ENCODE measurements at places on chromosomes 6 and 20.
A peak's percentile ranks its signal among the peaks of the same experiment; 100 is the strongest.

DNA sequence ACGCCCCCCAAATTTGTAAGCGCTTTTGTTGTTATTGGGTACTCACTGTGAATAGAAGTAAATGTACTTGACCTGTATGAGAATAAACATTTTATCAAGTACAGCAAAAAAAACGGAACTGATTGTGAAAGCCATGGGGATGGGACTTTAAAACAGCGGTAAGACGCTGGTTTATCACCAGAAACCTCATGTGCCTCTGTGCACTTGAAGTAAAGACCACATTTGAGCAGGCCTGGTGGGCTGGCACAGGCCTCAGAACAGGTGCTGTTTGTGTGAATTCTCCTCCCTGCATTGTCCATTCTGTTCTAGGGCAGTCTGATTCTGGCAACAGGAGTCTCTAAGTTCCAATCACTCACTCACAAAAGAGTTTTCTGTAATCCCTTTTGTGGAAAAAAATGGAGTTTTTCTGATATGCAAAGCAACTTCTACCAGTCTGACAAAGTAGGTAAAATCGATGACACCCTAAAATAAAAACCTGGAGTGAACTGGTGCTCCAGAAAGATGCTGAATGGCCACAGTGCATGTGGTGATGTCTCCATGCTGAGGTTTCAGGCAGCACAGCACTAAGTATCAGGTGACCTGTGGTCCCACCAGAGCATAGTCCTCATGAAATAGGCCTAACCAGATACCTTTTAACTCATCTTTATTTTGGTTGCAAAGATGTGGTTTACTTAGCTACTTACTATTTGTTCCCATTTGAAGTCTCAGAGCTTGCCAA is 53.9 kb downstream of the STX7 start:
- no peak for DNase-seq

DNA sequence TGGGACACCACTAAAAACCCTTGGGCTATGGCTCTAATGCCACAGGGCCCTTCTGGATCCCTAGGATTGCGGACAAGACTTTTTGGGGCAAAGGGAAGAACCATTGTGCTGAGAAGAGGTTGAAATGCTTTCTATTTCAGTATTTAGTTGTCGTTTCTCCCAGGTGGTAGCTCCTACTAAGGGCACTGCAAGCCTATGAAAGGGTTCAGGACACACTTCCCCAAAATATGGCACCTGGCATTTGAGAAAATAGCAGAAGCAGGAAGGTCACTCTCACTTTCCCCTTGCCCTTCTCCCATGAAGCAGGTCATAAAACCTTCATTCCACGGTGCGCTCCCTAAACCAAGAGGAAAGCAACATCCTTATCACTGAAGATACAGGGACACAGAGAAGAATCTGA is 125.4 kb upstream of the GPR6 start:
- no peak for DNase-seq

DNA sequence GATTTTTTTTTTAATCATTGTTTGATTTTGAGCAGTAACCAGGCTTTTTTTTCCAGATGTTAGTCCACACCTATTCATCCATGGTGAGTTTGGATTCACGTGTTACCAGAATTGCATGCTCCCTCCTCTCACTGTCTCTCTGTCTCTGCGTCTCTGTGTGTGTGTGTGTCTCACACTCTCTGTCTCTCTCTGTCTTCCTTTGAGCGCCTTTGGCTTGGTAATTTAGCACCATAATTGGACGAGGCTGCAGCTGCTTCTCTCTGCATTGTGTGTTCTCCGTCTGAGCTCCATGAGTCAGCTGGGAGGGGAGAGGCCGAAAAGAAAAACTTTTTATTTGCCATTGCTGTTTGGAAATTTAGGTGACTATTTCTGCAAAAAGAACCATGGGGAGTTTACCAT is 3.4 kb downstream of the TFAP2B start:
- DNase-seq: peak; percentile 77

DNA sequence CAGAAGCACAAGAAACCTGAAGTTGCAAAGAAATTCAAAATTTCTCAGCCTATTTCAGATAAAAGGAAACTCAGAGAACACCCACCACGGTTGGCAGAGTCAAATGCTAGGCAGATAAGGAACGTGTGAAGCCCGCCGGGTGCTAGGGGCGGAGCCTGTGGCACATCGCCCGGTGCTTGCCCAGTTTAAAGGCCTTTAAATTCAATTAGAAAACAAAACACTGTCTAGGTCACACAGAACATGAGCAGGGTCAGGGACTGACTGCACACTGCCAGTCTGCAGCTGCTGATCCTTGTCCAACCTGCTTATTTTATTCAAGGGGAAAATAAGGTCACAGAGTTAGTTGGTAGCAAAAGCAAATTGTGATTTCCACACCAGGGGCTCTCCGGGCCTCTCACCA is 75.8 kb downstream of the PSMG4 start:
- no peak for DNase-seq

DNA sequence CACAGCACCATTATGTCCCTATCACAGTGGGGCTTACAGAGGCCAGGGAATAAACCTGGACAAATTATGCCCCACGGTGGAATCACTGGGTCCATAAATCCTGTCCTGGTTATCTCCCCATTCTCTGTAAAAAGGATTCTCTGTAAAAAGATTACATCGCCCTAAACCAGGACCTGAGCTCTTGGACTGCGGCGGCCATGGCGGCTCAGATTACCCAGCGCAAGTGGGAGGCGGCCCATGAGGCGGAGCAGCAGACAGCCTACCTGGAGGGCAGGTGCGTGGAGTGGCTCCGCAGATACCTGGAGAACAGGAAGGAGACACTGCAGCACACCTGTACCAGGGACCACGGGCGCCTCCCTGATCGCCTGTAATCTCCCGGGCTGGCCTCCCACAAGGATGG is 8.4 kb upstream of the HLA-A start:
- no peak for DNase-seq

DNA sequence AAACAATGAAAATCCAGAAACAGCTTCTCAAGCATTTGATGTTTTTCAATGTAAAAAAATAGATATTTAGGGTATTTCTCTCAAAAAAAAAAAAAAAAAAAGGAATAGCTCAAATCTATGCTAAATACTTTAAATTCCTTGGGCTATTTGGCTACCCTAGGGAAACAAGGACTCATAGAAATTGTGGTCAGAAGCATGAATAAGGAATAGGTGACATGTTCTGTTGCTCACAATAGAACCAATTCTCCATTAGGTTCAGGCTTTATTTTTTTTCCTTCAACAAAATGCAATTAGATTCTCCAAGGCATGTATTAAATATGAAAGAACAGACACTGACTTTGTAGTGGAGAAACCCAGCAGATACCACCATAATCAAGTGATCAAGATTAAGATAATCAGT is 904.3 kb upstream of the FLRT3 start:
- DNase-seq: no peak

DNA sequence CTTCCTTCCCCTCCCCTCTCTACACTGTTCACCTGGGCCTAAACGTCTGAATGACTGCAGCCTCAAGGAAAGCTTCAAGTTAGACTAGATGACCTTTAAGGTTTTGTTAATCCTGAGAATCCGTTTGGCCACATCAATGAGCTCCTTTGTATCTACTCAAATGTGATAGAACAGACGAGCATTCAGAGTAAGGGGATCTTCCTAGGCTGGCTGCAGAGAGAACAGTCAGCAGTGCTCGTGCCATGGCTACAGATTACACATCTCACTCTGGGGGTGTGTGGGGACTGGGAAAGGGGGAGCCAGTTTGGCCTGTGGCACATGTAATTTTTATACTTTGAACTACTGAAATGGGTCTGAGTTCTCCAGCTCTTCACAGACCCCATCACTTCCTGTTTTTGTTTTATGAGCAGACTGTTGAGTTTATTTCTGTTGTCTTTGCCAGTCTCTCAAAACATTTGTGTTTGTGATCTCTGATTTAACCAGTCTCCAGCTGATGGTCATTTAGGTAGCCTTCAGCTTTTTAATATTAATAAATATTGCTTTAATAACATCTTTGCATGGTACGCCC is 50.9 kb downstream of the KCNS1 start:
- no peak for DNase-seq

- DNase-seq: peak; percentile 42
Measured at GRCh38 chr20:15921930-15922329, 651.3 kb downstream of the KIF16B start.

GRCh38 chr6:40614671-40615070 is 27.5 kb upstream of the LRFN2 start:
- DNase-seq: no peak

- peak; percentile 61 for DNase-seq
Measured at GRCh38 chr20:46406986-46407670, 713 bp upstream of the ELMO2 start.

DNA sequence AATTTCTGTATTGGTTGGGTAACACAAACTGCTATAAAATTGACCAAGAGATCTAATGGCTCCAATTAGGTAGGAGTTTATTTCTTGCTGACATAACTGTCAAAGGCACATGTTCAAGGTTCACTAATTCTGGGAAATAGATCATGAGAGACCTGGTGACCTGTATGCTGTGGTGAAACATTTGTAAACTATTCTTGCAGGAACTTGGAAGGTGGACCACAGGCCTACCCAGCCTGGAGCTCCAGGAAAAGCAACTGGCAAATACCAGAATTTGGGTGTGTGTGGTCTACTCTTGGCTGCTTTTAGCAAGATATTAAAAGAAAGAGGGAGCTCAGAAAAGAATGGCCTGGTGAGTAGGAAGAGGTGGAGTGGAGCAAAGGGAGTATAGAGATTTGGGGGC is 184.6 kb downstream of the QKI start:
- DNase-seq: no peak

GRCh38 chr6:76886900-76887299 is 576.4 kb downstream of the HTR1B start:
- DNase-seq: peak; percentile 59

DNA sequence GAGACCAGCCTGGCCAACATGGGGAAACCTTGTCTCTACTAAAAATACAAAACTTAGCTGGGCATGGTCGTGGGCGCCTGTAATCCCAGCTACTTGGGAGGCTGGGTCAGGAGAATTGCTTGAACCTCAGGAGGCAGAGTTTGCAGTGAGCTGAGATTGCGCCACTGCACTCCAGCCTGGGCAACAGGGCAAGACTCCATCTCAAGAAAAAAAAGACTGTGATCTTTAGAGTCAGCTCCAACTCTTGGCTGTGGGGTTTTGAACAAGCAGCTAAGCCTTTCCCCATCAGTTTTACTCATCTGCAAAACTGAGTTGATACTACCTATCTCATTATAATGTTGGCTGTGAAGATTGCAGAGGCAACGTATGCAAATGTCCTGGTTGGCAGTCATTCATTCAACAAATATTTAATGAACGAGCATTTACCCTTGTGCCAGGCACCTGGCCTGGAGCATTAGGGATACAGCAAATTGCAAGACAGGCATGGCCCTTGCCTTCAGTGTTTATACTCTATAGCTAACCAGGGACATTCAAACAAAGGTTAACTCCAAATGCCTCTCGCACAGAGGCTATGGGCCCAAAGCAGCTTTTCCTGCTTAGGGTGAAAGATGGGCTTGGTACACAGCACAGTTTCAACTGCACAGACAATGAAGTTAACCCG is 37.8 kb downstream of the ILRUN start:
- DNase-seq: no peak

DNA sequence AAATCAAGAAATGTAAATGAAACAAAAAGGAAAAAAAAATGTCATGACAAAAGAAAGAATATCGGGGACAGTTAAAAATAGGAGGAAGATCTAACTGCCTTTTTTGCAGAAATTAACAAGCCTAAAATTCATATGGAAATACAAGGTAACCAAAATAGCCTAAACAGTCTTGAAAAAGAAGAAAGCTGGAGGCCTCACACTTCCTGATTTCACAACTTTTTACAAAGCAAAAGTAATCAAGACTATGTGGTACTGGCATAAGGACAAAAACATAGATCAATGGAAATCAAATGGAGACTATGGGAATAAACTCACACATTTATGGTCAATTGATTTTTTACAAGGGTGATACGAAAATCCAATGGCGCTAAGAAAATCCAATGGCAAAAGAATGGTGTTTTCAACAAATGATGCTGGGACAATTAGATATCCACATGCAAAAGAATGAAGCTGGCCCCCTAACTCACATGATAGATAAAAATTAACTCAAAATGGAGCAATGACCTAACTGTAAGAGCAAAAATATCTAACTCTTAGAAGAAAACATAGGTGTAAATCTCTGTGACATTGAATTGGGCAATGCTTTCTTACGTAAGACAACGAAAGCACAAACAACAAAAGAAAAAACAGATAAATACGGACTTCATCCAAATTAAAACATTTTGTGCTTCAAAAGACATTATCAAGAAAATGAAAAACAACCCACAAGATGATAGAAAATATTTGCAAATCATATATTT is 24.5 kb downstream of the MAP3K5 start:
- no peak for DNase-seq

DNA sequence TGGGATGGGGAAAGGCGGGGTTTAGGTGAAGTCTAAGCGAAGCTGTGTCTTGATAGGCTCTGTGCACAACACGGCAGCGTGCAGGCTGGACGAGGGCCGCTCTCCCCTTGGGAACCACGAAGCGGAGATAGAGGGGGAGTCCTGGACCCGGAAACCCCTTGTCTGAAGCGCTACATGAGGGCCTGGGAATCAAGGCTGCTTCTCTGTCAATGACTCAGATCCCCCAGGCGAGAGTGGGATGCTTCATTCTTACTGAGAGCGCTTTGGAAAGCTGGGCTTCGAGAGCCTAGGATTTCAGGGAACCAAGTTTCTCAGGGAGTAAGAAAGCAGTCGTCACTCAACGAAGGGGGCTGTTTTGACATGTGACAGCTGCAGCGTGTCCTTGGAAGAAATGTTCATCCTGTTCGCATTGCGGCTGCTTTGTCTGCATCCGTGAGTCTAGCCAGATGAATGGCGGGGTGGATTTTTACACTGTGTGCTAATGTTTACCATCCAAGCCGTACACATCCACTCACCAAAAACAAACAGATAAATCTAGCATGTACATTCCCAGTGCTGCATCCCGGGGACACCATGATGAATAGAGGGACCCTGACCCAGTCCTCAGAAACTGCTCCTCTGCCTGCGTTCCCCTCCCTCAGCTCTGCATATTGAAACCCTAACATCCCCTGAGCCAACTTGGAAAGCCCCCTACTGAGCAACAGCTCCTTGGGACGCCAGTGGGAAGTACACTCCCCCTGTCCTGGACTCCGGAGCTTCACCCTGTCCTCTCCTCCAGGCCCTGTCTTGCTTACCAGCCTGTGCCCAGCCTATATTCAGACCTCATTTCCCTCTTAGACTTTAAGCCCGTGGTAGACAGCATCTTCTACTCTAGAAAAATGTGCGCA is 24.5 kb upstream of the RTF2 start:
- peak; percentile 6 for DNase-seq
